CD4-positive, alpha-beta T cell (primary cell): ENCODE measurements at places on chromosomes 4 and X.

DNA sequence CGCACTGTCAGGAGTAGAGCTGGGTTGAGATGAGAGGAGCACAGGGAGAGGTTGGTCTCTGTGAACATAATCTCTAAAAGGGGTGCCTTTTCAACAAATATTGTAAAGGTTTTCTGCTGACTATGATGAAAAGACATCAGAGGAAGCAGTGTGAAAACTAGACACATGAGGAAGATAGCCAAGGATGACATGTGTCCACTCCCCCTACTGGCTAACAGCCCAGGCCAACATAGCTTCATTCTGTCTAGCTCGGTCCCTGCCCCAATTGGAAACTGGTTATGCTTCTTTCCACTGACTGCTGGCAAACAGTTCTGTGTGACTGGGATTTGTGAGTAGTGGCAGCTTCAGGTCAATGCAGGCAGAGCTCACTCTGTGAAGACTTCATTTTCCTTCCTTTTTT, 115.4 kb upstream of the ESX1 start:
- DNase-seq: no peak

GRCh38 chr4:101556842-101557241, 209.5 kb upstream of the PPP3CA start:
- DNase-seq: peak; percentile 27

DNA sequence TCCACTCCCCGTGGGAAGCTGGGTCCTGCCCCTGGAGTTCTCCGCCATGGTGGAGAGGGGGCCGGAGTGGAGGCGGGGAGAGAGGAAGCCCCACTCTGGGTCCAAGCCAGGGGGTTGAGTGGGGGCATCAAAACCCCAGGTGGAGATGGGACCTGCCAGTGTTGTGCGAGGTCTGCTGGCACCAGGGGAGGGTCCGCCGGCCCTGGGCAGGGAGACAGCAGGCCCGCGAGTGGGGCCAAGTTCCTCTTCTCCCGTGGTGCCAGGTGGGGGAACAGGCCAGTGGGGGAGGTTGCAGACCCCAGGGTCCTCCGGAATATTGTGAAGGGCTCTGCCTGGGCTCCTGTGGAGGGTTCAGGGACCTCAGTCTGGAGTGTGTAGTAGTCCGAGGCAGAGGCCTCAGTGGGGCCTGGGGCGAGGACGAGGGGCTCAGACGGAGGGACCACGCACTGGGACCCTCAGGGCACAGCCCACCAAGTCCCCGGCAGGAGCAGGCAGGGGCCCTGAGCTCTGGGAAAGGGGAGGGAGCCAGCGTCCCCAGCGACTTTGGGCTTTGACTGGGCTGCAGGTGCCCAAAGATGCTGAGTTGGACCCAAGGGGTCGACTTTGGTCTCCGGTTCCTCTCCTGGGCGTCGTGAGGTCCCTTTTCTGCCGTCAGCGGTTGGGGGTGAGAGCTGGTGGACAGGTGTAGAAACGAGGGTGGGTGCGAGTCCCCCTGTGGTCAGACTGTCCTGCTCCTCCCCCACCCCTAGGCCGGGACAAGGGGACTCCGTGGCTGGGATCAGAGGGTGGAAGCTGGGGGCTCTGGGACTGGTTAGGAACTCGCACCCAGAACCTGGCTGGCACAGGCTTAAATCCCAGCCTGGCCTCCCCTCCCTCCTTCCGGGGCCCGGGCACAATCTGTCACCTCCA, 43.8 kb upstream of the NKX1-1 start:
- no peak for DNase-seq

DNA sequence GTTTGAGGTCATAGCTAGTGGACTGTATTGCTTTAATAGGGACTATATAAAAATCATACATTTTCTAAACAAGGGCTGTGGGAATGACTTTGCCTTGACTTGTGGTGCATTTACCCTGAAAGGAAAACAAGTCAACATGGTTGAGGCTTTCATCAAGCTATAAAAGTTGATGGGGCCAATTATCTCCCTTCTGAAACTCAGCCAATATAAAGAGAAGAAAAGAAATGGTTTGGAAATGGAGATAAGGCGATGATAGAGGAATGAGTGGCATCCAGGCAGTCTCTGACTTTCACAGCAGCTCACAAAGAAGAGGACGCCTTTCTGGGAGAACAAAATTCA, 118.7 kb downstream of the SMARCA1 start:
- no peak for DNase-seq

- no peak for DNase-seq
These were observed 691 bp upstream of the USP46 start for GRCh38 chr4:52659722-52660261.

- DNase-seq: peak; percentile 87
These were observed 58.5 kb downstream of the TSC22D3 start for GRCh38 chrX:107716816-107717700.

DNA sequence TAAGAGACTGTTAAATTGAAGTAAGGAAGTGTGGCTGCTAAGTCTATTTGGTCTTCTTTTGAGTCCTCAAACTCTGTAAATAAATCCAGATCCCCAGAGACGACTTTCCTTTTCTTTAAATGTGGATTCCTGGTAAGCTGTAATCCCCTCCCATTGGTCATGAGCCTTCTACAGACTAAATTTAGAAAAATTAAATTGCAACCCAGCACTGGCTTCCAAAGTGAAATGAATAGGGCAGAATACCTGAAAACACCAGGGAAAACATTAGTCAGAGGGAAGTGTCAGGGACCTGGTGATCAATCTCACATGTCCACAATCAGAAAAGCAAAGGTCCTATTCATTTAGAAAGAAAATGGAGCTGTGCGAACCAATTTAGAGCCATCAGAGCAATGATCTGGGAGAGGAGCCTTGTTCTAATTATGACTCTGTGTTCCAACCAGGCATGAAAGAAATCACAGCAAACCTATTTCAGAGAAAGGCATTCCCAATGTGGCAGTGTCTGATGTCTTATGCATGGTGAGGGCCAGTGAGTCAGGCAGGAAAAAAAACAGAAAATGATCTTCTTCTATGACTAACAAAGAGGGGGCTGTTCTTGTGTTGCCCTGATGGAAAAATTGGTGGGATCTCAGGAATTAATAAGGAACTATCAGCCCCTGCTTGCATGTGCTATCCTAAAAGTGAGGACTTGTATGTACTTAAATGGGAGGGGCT, 19.8 kb upstream of the CCDC149 start:
- DNase-seq: no peak

DNA sequence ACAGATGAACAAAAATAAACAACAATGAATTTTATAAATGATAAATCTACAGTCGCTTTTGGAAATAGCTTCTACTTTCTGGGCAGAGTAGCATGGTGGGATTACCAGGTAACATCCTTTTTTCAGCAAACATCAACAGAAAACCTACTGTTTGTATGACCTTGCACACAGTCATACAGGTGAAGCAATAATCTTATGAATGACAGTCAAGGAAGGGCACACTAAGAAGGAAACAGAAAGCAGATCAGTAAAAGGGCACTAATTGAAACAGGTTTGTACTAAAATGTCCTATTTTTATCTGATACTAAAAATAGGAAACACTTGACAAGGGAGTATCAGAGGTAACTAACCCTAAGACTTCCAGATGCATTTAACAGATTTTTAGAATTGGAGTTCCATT, 108.9 kb downstream of the DLG3 start:
- DNase-seq: no peak

DNA sequence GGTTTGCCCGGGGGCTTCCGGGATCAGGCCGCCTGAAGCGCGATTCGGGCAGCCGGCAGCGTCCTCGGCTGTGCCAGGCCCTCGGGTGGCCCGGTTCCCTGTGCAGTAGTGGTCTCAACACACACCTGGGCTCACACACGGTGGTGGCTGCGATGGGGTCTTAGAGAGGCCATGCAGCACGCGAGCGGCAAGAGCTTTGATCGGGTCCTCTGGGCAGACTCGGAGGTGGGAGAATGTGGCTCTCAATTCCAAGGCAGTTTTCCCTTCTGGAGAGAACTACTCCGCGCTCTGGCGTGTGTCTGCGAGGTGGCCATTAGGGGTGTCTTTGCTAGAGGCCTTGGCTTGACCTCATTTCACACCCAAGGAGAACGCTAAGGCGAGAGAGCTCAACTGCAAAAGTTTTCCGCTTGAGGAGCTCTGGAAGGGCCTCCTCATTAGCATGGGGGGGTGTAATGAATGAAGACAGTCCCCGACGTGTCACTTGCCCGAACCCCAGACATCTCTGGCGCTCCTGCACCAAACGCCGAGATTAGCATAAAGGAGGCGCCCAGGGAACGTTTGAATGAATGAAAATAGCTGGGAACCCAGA, 771 bp upstream of the RBPJ start:
- DNase-seq: peak; percentile 29

- no peak for DNase-seq
These were observed 166.8 kb downstream of the AFAP1 start for GRCh38 chr4:7772711-7773385.

DNA sequence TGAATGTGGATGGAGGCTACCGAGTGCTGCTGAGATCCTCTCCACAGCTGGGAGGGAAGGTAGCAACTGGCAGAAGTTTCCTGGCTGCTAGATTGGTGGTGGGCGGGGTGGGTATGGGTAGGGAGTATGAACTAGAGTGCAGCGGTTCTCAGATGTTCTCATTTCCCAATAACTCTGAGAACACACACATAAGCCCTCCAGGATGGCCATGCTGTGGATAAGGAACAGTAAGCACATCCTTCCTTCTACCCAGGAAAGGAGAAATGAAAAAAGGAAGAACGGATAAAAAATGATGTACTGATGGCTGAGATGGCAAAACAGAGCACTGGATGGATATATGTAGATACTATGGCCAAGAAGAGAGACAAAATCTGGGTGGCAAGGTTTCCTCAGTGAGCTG, 116.0 kb downstream of the ZNF827 start:
- no peak for DNase-seq

DNA sequence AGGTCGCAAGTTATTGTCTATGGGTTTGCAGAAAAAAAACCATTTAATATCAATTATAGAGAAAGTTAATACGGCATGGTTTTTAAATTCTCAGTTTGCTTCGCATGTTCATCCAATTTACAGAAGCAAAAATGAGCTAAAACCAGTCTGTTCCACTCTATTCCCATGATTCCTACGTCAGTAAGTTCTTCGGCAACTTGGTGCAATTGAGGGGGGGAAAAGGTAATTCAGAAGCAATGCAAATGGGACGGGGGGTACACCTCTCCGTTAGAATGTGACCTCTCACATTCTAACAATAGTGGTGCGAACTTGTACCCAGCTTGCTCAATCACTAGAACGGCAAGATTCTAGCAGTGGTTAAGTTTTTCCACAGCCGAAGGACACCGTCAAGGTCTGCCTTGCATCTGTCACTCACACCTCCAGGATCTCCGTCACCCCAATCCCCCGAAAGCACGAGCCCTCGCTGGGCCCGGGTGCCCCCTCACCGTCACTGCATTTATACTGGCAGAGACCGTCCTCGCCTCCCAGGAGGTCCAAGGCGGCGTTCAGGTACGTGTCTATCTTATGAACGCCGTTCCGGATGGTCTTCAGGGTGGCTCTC, 653 bp downstream of the PLA2G12A start:
- DNase-seq: no peak
